Hepatocyte (in vitro differentiated cells): ENCODE measurements at places on chromosomes 5 and 9.

GRCh38 chr9:90985631-90986030, 184.0 kb downstream of the SYK start:
- no peak for DNase-seq

GRCh38 chr5:124591583-124591982, 154.9 kb downstream of the ZNF608 start:
- no peak for DNase-seq

DNA sequence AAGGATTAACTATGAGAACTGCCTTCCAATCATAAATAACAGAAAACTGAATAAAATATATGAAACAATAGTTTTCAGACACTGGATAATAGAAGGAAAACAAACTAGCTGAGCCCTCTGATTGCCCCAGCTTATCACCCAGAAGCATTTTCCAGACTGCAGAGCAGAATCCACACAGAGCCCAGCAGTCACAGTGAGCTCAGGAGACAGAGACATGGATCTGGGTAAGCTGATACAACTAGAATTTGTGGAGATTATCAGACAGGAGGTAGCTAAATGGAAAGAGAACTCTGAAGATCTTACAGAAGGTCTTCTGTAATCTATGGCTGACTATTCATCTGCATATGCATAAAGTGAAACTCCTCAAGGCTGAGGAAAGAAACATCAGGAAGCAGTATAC, 128.8 kb downstream of the NR2F1-AS1 start:
- no peak for DNase-seq

- peak; percentile 62 for DNase-seq
Observed at GRCh38 chr9:89842267-89842768, 237.5 kb downstream of the GADD45G start.

DNA sequence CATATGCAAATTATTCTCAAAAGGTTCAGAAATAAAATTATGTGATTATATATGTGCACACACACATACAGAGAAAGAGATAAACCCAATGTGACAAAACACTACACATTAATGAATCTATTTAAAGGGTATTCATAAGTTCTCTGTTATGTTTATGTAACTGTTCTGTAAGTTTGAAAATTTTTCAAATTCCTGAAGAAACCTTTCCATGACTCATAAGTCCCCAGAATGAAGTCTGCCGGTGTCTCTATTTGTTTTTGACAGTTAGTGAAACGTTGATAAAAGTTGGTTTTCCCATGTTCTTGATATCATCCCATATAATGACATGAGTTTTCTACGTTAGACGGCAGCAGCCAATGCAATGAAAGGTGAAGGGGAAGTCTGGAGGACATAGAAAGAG, 199.5 kb upstream of the PUM3 start:
- no peak for DNase-seq

DNA sequence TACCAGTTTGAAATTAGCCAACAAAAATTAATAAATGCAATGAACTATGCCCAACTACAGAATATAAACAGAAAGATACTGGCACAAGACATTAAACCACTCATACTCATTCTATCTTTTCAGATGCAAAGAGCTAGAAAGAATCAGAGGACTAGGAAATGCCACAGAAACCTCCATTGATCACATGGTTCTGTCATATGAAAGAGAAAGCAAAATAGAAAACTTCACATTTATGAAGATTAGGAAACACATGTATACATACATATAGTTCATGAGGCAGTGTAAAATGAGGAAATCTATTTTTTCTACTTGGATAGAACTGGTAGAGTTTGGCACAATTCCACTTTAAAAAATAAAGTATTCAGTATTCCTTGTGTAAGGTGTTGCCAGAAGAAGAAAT, 275.1 kb upstream of the PTGER4 start:
- no peak for DNase-seq

- DNase-seq: no peak
Observed at GRCh38 chr5:59772757-59773156, 120.8 kb downstream of the PDE4D start.

- DNase-seq: peak; percentile 78
Observed at GRCh38 chr5:76544268-76544926, 78.8 kb downstream of the F2RL2 start.

DNA sequence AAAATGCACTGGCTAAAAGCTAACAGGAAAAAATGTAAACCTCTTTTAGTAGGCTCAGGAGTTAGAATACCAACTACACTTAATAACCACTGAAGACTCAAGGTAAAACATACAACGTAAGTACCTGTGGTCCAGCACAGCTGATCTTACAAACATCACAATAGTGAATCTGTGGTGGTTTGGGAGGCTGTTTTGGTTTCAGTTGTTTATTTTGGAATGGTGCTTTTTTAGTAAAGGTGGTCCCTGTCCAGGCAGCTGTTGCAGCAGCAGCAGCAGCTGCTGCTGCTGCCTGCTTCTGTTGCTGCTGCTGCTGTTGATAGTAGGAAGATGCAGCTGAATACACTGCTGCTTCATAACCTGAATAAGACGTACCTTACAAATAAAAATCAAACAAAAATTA, 37.9 kb downstream of the ZFR start:
- DNase-seq: no peak

- DNase-seq: no peak
Observed at GRCh38 chr5:149740341-149740740, 10.2 kb downstream of the PPARGC1B start.

DNA sequence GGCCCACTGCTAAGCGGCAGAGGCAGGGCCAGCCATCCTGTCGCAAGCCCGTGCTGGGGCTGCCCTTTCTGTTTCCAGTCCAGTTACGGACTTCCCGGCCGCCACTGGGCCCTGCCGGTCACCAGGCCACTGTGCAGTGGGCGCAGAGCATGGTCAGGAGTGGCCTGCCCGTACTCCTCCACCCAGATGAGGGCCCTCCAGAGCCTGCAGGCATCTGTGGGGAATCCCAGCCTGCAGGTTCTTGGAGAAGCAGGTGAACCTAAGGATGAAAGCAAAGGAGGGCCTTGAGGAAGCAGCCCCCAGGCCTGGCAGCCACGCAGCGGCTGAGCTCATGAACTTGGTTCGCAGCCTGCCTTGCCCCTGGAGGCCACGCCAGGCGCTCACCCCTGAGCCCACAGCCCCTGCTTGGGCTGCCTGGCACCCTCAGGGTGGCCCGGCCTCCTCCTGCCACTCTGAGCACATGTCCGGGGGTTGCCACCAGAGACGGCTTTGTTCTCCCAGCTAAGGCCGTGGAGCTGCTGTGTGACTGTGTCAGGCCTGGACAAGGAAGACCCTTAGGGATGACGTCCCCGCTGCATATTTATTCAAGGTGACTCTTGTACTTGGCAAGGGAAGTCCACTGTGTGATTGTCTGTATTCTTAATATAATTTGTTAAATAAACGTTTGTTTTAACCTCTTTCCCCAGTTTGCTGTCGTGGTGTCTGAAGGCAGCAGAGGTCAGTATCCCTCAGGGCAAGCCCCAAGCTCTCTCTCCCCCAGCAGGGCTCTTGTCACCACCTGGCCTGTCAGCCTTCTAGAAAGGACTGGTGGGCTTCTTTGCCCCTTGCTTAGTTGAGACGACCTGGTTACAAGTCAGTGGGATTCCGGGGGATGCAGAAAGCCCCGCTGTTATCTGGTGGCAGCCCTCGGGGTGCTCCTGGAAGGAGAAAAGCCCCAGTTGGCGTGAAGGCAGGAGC, 107.1 kb upstream of the LMX1B start:
- DNase-seq: no peak

- DNase-seq: no peak
Observed at GRCh38 chr5:37005252-37005651, 128.7 kb downstream of the NIPBL start.

DNA sequence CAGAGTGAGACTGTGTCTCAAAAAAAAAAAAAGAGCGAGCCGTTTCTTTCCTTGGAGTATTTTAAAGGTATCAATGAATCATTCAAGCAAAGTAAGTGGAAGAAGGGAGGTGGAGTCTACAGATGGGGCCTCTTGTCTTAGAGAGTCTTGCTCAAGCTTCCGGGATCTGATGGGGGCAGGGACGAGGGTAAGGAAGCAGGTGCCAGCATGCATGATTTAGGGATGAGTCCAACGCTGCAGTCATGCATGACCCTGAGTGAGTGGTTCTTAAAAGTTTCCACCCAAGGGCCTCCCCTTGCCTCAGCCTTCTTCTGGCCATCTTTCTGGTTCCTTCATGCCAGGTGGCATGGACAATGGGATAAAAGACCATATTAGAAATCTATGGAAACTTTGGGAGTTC, 79.6 kb downstream of the MYO10 start:
- DNase-seq: no peak

DNA sequence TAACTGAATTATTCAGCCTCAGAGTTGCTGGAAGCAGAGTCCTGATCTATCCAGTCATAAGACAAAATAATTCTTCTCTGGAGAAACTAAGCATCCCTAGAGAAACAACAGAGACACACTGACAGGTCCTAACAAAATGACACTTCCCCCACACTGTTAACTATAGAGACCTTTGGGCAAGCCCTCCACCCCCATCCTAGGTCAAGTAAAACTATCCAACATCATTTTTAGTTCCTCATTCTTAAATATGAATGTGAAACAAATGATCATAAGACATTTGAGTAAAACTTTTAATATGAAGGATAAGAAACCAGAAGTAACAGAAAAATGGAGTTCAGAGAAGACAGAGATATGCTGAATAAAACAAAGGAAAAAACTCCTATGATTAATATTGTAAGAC, 30.9 kb downstream of the CNTLN start:
- DNase-seq: no peak

- peak; percentile 52 for DNase-seq
Observed at GRCh38 chr5:80967500-80968181, 7.5 kb downstream of the RASGRF2 start.

GRCh38 chr5:16992006-16992405, 55.9 kb upstream of the MYO10 start:
- DNase-seq: no peak

DNA sequence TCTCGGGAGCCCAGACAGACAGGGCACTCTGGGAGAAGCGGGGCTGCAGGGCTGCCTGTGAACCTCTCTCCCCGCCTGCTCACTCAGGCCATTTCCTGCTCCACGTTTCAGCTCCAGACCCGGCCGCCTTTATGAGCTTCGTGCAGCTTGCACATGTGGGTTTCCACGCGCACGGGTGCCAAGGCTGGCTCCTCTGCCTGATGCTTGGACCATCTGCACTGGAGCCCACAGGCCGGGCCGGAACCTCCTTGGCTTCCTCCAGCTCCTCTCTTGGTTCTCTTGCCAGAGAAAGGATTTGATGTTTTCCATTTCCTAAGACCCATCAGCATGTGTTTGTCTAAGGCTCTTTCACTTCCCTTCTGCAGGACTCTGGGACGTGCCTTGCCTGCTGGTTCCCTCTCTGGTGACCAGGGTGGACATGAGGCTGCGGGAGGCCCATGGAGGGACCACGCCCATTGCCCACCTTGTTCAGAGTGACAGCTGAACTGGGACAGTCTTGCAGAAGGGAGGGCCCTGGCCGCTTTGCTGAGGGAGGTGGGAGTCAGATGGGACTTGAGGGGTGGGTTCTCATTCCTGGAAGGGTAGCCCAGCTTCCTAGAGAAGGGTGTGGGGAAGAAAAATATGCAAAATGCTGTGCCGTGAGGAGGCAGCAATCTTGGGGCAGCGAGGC, 23.3 kb upstream of the COL5A1 start:
- DNase-seq: no peak

- peak; percentile 31 for DNase-seq
Observed at GRCh38 chr5:119470851-119471451, 18.7 kb downstream of the HSD17B4 start.

DNA sequence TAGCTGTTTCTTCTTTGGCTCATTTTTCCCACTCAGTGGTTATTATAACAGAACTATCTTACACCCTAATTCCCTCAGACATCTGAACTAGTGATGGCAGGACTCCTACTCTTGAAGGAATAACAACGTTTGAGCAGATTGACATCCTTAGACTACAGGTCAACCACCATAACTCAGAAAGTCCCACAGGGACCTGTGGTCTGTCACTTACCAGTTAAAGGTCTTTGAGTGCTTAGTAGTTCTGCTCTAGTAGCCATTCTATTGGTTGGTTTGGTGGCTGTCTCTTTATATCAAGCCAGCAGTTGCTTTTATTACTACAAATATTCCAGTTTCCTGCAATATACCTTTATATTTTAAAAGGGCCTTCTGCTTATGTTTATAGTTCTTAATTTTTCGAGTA, 67.2 kb upstream of the FCHO2 start:
- DNase-seq: no peak

- DNase-seq: no peak
Observed at GRCh38 chr9:13446938-13447842, 167.7 kb upstream of the MPDZ start.

DNA sequence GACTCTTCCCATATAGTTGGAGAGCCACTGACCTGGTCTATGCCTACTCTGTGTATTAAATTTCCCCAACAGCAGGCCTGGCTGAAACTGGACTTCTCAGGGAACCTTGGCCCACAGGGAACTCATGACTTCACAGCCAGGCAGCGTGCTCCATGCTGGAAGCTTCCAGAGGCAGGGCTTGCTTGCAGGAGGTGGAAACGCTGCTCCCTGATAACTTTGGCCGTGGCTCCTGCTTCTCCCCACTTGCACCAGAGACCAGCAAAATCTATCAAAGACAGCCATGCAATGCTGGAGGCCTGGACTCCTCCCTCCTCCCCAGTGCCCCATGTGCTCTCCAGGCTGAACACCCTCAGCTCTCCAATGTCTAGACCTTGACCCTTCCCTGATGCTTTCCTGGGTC, 137.1 kb downstream of the GABBR2 start:
- no peak for DNase-seq

- DNase-seq: no peak
Observed at GRCh38 chr5:59125011-59125961, 542.4 kb downstream of the RAB3C start.

DNA sequence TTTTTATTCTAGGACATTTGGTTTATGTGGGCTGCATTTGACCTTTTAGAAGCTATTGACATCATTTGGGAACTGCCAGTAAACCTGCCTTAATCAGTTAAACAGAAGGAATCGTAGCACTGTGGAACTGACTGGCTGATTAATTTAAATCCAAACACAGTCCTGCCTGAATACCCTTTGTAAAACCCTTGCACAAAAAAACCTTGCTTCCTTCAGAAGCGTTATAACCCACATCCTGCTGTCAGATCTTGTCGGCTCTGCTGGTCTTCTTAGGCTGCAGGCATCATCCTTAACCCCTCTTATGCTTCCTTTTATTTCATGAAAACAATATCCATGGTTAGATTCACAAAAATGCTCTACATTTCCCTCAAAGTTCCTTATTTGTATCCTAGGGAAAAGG, 46.3 kb downstream of the PAM start:
- DNase-seq: no peak

GRCh38 chr5:174552428-174552827, 172.0 kb upstream of the MSX2 start:
- no peak for DNase-seq

GRCh38 chr5:9494301-9494700, 51.6 kb downstream of the SEMA5A start:
- DNase-seq: no peak
